DMS79 treated with DMSO at 0.1 percent for 48 hours (cell line): ENCODE measurements at places on chromosomes 6 and 20.

DNA sequence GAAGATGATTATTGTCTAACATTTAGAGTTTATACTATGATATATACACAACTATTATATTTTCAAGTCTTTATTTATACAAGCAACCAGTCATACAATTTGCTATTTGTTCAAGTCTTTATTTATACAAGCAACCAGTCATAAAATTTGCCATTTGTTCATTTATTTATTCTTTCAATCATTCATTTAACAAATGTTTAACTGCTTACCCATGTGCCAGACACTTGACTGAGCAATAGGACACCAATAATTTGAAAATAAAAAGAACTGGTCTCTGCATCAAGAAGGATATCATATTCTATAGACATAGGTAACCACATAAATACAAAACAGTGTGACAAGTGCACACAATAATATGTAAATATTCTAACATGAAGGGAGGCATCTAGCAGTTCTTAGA, 20.3 kb downstream of the GRIK2 start:
- DNase-seq, result no peak

- no peak for DNase-seq
Measured at GRCh38 chr6:41457303-41457670, 88.9 kb upstream of the FOXP4 start.

GRCh38 chr6:83873869-83874268, 14.4 kb downstream of the CYB5R4 start:
- no peak for DNase-seq

- peak; percentile 32 for DNase-seq
Measured at GRCh38 chr20:3890398-3890751, 1.2 kb downstream of the PANK2 start.

DNA sequence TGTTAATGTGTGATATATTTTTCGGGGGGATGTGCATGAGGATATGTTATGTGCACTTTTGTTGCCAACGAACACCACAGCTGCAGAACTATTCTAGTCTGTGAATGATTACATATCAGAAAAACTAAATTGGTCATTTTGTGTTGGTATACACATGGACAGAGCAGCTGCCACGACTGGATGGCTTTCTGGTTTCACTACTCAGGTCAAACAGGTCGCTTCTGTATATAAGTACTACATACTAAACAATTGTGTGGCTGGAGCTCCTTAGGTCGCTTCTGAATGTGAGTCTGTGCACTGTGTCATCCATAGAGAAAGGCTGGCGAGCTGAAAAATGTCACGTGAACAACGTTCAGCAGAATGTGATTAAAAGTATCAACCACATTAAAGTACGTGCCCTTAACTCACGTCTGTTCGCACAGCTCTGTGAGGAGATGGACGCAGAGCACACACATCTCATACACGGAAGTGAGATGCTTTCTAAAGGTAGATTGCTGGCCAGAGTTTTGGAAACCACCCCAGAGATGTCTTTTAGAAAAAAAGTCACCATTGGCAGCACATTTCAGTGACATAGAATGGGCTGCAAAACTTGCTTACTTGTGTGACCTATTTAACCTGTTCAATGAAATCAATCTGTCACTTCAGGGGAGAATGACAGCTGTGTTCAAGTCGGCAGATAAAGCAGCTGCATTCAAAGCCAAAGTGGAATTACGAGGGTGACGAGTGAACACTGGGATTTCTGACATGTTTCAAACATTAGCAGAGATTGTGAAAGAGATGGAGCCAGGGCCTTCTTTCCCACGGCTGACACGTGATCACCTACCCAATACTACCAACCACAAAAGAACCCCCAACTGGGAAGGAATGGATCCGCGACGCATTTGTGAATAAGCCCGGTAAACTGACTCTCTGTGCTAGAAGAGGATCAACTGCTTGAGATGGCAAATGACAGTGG, 176.6 kb downstream of the PDE10A start:
- no peak for DNase-seq

GRCh38 chr6:93139408-93140081, 279.8 kb downstream of the EPHA7 start:
- no peak for DNase-seq

GRCh38 chr6:47375426-47375825, 65.7 kb upstream of the TNFRSF21 start:
- no peak for DNase-seq

- DNase-seq, result no peak
Measured at GRCh38 chr6:109002051-109002697, 92.5 kb downstream of the SESN1 start.

- no peak for DNase-seq
Measured at GRCh38 chr20:44832724-44833123, 22.4 kb upstream of the RIMS4 start.

- DNase-seq, result no peak
Measured at GRCh38 chr6:84260926-84261325, 33.5 kb upstream of the CEP162 start.

DNA sequence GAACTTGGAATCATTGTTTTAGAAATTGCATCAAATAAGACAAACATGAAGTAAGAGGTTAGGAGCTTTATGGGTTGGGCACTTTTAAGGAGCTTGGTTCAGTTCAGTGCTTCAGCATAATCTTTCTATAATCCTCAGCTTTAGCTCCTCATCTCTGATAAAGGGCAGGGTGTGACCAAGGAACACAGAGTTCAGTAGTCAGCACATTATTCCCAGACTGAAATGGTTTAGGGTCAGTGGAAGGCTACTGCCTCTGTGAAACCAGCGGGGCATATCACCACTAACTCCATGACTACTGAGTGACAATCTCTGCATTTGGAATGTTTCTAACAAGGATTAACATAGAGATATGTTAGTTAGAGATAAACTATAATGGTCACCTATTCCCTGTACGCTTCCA, 36.9 kb downstream of the CRYBG1 start:
- no peak for DNase-seq

DNA sequence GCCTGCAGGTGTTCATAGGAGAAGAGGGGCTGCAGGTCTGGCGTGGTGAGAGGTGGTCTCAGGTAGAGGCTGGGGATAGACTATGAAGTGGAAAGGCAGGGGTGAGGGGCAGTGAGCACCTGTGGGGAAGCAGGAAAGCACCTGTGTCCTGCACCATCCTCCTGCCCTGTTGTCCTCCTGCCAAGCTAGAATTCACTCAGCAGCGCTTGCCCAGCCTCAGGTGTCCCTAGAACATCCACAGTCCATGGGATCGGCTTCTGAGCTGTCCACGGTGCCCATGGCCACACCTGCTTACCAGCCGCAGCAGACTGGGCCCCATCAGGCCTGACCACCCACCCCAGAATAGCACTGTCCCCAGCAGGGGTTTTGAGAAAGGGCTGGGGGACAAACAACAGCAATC, 456.2 kb upstream of the SULF2 start:
- DNase-seq, result no peak

DNA sequence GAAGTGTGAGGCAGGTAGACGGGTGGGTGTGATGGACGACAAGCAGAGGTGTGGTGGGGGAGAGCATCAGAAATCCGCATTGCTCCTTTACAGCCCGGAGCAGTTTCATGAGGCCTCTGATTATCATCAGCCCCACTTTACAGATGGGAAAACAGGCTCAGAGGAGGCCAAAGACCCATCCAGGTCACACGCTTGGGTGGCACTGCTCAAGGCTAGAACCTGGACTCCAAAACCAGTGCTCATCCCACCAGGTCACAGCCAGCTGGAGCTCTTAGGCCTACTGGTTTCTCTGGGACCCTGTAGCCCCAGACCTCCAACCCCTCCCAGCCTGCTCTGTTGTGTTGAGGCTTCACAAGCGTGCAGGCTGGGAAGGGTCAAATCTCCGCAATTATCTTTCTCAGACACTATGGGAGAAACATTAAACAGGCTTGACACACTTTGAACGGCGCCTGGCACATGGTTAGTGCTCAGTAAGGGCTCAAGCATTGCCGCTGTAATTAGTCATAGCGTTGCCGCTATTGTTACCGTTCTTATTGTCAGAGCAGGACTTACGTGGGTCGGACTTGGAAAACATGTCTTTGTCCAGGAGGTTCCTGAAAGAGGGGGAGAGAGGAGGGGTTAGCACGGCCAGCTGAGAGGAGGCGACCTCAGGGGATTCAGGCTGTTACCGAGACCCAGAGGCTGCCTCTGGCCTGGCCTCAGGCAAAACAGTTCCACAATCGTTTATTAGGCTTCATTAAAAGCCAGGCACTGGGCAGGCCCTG, 16.6 kb downstream of the CPNE5 start:
- no peak for DNase-seq

GRCh38 chr20:49483696-49484123, 1.2 kb upstream of the KCNB1 start:
- DNase-seq, result no peak

DNA sequence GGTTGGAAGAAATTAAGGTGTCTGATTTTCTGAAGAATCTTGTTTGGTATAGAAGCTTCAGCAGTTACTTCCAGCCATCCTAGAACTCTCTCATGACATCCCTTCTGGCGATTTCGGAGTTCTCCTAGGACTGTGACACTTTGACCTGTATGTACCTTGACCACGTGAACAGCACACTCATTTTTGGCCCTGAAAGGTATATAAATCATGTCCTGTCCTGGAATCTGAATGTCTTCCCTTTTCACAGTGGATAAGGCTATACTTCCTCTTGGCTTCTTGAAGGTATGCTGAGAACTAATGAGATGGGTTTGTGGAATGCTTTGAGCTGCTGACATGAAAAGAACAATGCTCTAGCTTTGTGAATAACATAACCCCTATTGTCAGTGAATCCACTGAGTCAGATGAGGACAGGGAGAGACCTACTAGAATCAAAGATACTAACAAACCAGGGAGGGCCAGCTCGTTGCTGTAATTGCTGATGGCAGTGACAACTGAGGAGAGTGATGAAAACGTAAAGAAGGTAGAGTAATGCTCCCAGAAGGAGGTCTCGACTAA, 6.0 kb upstream of the ZDHHC14 start:
- no peak for DNase-seq

- DNase-seq, result no peak
Measured at GRCh38 chr6:110703906-110704594, 111.2 kb downstream of the CDK19 start.

GRCh38 chr20:58657262-58657661, 6.2 kb downstream of the STX16 start:
- no peak for DNase-seq

DNA sequence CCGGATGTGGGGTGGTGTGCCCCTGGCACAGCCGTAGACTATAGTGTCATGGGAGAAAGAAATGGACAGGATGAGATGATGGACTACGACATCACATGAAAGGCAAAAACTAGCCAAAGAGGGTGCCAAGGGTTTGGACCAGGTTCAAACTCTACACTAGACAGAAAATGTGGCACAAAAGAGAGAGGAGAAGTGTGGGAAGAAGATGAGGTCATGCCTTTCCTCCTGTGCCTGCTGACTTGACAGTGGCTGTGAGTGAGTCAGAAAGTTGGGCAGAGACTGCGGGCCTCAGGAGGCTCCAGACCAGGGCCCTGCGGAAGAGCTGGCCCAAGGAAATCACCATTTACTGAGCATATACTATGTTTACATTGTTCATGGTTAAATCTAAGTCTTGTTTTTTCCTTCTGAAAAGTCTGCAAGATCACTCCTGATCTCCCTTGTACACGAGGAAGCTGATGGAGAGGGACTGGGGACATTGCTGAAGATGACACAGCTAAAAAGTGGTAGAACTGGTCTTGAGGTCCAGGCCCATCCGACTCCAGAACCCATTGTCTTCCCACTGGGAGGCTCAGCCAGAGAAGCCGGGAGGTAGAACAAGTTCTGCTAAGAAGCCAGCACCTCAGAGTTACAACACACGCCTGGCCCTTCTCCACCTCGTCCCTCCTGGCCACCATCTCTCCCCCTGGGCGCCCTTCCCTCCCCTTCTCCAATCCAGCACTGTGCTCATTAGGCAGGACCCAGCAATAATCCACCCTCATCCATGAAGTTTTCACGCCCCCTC, 35.6 kb downstream of the CNKSR3 start:
- no peak for DNase-seq

DNA sequence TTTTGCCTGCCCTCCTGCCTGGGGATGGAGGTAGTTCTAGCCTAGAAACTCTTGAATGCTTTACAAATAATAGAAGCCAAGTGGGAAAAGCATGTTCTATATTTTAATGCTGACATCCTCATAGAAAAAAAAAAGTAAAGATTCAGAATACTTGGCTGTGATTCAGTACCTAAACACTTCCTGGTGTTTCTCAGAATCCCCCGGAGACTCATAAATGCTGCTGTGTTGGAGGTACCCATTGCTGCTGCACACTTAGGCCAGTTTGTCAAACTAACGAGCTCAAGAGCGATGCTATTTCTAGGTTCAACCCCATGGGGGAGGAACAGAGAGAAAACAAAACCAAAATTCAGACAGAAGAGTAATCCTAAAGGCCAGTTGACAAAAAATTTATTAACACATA, 38.8 kb upstream of the ZFP64 start:
- DNase-seq, result peak; percentile 11

DNA sequence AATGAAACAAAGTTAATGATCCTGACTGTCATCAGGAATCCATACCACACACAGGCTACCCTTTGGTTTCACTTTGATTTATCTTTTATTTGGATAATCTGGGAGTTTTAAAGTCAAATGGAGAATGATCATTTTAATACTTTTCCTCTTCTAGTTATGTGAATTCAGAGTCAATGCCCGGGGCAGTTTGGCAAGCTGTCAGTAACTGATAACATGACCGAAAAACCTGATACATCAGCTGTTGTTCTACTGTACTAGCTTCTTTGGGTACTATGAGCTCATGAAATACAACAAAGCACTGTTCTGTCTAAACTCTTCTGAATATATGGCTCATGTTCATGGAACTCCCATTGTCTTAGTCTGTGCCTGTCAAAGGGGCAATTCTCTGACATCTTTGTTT, 30.2 kb downstream of the KLHL31 start:
- DNase-seq, result no peak

GRCh38 chr20:19205981-19206396, 6.5 kb upstream of the SLC24A3 start:
- no peak for DNase-seq

GRCh38 chr6:8664700-8665099, 229.4 kb upstream of the SLC35B3 start:
- DNase-seq, result no peak
